ENCODE measurements at places on chromosomes 7 and 10.

GRCh38 chr7:158303121-158303520, 284.5 kb downstream of the PTPRN2 start:
- DNase-seq = no peak

DNA sequence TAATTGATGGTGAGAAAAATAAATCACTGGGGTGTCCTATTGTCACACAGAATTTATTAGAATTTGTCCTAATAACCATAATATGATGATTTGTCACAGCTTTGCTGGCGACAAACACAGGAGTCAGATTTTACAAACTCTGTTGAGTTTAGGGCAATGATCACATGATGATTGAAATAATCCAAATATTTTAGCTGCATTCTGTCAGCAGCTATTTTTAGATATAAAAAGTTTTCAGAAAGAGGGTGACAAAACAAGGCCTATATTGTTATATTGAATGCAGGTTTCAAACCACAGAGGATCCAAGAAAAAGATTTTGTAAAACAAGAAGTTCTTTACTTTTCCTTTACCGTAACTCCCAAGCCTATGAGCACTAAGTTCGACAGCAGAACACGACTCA, 178.8 kb downstream of the ADAM12 start:
- DNase-seq = no peak

DNA sequence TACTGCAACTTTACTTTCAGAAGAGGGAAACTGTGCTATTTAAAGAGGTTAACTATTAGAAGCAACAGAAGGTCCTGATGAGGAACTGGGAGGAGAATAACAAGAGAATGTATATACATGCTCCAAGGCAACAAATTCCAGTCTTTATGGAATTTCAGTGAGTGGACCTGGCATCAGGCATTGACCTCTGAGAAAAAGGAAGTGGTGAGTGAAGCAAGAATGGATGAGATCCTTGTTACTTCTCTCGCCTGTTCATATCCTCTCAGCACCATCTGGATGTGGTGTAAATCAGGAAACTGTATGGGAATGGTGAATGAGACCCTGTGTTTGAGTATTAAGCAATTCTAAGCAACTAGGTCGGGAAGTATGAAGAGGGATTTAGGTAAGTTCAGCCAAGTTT, 30.3 kb upstream of the KBTBD2 start:
- DNase-seq = no peak

- no peak for DNase-seq
Observed at GRCh38 chr10:116141855-116142254, 131.2 kb downstream of the GFRA1 start.

DNA sequence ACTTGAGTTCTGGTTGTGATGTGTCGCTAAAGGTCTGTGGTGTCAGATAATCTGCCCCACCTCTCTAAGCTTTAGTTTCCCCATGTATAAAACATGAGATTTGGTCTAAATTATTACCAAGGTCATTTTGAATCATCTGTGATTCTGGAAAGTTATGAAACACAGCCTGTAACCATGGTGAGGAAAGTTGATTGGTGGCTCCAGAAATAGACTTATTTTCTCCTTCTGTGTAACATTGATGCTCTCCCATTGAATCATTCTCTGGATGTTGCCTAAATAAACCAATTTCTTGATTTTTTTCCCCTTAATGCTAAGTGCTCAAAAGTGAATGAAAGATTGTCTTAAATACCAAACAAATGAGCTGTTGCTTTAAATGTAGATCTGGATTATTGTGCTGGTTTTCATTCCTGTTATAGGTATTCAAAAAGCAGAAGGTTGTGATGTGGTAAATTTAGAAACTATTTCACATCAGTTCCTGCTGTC, 30.0 kb upstream of the PCGF5 start:
- DNase-seq = no peak

- no peak for DNase-seq
Observed at GRCh38 chr10:80946957-80947726, 409.4 kb downstream of the SH2D4B start.

GRCh38 chr7:47689558-47689957, 107.6 kb upstream of the TNS3 start:
- DNase-seq = no peak

DNA sequence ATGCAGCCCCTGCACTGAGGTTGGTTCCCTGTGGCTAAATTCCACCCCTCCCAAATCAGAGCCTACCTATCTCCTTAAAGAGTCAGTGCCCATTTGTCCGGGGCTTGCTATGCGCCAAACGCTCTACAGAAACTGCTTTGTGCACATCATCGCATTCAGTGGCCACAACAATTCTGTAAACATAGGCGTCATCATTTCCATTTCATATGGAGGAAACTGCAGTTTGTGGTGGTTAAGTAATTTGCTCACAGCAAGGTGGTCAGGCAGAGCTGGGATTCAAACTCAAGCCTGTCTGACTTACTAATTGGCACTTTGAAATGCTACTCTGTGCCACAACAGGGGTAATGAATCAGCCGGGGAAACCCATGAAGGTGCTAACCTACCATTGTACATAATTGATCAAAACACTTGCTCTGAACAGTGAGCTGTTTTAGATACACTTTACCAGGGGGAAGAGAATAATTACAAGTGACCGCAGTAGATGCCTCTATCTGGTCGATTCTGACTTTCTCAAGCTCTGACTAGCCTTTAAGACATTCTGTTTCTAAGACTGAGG, 775.5 kb downstream of the LRMDA start:
- DNase-seq = no peak

DNA sequence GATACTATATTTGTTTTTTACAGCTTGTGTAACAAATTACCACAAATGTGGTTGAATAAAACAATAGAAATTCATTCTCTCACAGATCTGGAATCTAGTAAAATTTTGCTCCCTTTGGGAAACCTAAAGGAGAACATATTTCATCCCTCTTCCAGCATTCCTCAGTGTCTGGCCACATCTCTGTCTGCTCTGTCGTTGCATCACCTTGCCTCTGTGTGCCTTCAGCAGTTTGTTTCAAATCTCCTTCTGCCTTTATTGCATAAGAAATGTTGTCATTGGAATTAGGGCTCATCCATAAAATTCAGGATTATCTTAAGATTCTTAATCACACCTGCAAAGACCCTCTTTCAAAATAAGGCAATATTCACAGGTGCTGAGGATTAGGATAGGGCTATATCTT, 14.5 kb downstream of the OR2A14 start:
- DNase-seq = no peak

GRCh38 chr10:34347131-34347530, 468.0 kb downstream of the PARD3 start:
- DNase-seq = no peak

Data from CD4-positive, alpha-beta T cell (primary cell).